Endothelial cell of umbilical vein (primary cell): ENCODE measurements at places on chromosomes 1 and 21. TPM values are rescaled to one million over a fixed set of nuclear protein-coding genes. Genes with fewer than 3 reads are reported as not detected.

Gene OPRD1
- total RNA-seq, result not detected in 2 replicates

Gene MX2
- not detected in 2 replicates for total RNA-seq

DNA sequence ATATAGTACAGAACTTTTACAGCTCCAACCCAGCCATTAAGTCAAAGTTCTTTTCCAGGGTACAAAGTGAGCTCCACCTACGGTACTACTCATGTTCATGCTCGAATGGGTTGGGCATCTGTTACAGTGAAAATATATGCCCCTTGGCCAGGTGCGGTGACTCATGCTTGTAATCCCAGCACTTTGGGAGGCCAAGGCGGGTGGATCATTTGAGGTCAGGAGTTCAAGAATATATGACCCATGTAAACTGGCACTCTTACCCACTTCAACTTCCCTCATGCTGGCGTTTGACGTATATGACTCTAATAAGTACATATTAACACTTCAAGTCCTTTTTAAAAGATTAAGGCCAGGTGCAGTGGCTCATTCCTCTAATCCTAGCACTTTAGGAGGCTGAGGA, 71.3 kb upstream of the PKN2 start:
- DNase-seq, result no peak

DNA sequence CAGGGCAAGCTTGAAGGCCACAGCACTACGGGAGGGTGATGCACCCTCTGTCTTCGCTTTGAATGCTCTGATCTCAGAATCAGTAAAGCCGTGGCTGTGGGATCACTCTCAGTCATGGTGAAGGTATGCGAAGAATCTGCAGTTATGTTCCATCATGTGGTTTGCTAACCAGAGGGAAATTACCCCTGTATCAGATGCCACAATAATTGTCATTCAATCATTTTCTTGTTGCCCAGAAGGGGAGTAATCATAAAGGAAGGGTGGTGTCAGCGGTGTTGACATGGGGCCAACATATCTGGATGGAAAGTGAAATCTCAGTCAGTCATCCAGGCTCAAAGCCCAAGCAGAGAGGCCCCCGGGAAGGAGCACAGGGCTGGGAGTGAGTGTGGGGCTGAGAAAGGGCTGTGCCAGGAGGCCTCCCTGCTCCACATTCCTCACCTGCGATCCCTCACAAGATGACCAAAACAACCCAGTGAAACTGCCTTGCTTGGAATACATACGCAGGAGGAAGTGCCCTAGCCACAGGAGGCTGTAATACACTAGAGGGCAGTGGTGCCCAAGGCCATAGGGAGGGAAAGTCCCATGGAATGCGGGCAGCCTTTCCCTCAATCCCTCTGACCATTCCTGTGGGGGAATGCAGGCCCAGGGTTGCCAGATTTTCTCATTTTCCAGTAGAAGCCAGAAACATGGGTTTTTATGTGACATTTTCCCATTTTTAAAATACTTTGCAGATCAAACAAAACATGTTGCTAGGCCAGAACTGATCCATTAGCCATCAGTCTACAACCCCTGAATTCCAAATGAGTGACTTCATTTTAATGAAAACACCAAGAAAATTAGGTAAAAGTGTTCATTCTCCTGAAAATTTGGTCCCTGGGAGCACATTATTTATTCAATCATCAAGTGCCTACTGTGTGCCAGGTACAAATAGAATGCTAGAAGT, 95.7 kb upstream of the VANGL1 start:
- peak; percentile 56 for DNase-seq

GRCh38 chr1:36136535-36136934, 11.5 kb upstream of the COL8A2 start:
- peak; percentile 83 for DNase-seq

DNA sequence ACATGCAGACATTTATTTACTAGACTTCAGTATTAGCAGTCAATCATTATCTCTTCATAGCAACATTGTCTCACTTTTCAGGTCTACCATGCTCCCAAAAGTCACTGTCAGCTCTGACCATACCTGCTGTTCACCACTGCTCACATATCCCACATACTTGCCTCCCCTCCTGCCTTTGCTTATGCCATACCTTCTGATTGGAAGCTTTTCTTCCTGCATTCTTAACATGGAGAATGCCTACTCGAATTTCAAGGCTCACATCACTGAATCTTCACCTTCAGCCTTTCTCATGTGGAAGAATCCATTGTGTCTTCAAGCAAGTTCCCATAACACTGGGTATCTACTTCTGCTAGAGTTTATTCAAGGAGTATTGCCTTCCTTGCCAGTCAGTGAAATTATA, 135.4 kb downstream of the NTNG1 start:
- no peak for DNase-seq

DNA sequence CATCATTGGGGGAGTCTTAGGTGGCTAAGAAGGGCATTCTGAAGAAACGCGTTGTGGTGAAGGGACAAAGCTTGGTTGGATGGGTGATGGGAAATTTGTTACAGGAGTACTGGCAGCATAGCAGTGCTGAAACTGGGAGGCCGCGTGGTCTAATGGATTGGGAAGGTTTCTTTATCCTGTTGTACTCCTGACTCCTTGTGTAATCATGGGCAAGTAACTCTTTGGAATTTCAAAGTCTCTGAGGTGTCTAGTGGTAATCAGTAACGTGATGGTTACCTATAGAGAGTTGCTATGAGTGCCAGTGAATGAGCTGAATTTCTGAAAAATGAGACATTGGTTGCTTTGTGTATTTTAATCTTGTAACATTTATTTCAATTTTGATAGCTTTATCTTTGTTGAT, 18.5 kb downstream of the DONSON start:
- no peak for DNase-seq
